Left lung (tissue), 14 donors: ENCODE measurements at places on chromosomes 11 and 22.

GRCh38 chr11:77141034-77141433, 13.0 kb downstream of the MYO7A start:
- DNase-seq, result peak; percentile 77

GRCh38 chr11:13850231-13851005, 112.1 kb upstream of the SPON1 start:
- DNase-seq, result no peak

GRCh38 chr11:93804879-93805278, 20.8 kb downstream of the MED17 start:
- DNase-seq, result no peak

DNA sequence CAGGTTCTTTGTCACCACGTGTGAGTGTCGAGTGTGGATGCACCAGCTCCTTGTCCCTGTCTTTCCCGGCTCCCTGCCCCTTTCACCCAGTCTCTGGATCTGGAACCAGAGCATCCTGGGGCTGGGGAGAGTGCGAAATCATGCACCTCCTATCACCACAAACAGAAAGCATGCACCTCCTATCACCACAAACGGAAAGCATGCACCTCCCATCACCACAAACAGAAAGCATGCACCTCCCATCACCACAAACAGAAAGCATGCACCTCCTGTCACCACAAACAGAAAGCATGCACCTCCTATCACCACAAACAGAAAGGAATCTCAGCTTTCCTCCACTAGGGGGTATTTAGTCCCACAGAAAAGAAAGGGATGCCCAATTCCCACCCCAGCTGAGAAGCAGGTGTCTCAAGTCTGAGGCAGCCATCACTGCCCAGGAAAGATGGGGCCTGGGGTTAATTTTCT, 5.9 kb upstream of the GLB1L3 start:
- no peak for DNase-seq

- no peak for DNase-seq
Measured at GRCh38 chr11:117691516-117691915, 105.5 kb downstream of the DSCAML1 start.

- DNase-seq, result no peak
Measured at GRCh38 chr11:107564877-107565218, 687 bp downstream of the ALKBH8 start.

DNA sequence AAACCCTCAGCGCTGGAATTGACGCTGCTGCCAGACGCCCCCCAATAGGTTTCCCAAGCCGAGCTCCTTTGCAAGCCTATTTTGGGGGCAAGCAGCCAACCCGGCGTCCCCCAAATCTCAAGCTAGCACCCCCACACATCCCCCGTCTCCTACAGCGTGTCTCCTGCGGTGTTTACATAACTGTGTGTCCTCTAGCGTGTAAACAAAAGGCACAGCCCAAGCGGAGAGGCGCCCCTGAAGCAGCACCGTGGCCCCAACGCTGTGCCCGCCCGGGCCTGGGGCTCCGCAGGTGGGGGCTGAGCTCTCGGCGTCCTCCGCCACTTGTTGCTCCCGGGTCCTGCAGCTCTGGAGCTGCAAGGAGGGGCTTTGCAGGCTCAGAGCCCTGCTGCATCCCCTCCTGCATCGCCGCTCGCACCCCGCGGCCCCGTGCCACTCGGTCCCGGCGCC, 1.6 kb downstream of the CADM1 start:
- no peak for DNase-seq

- peak; percentile 69 for DNase-seq
Measured at GRCh38 chr11:67503119-67504004, 1.8 kb downstream of the PITPNM1 start.

DNA sequence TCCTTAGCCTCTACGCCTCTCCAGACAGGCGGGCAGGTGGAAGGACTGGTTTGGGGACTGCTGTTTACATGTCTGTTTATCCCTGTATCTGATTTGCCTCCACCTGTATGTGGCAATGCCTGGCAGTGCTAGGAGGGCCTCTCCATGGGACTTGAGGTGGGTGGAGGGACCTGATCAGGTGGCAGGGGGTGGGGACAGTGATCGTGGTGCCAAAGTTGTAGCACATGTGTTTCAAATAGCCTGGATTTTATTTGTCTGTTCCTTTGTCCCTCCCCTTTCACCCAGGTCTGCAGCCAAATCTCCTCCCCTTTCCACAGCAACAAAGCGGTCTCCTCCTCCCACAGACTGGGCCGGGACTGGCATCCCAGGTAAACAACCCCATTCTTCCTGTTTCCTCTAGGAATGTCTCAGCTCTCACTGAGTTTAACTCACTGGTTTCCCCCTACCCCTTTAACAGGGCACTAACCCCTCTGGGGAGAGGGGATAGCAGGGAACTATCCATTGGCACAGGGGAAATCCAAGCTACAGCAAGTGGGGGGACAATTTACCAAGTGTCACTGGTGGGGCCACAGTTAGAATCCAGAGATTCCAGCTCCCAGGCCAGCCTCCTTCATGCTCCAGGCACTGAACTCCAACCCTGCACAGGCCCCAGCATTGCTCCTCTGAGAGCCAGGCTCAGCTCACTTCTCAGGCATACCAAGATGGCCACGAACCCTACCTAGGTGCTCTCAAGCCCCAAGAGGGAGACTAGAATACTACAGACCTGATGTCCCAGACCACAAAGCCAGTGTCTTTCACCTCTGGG, 22.9 kb upstream of the TLCD5 start:
- DNase-seq, result peak; percentile 87

DNA sequence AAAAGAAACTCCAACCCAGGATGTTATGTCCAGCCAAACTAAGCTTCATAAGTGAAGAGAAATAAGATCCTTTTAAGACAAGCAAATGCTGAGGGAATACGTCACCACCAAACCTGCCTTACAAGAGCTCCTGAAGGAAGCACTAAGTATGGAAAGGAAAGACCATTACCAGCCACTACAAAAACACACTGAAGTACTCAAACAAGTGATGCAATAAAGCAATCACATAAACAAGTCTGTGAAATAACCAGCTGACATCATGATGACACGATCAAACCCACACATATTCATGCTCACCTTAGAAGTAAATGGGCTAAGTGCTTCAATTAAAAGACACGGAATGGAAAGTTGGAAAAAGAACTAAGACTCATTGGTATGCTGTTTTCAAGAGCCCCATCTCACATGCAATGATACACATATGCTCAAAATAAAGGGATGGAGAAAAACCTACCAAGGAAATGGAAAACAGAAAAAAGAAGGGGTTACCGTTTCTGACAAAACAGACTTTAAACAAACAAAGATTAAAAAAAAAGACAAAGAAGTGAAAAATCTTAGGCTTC, 82.5 kb downstream of the GAB4 start:
- DNase-seq, result no peak

- DNase-seq, result no peak
Measured at GRCh38 chr22:20532256-20532993, 25.0 kb downstream of the MED15 start.

- DNase-seq, result no peak
Measured at GRCh38 chr22:17705951-17706900, 67.7 kb downstream of the BCL2L13 start.

DNA sequence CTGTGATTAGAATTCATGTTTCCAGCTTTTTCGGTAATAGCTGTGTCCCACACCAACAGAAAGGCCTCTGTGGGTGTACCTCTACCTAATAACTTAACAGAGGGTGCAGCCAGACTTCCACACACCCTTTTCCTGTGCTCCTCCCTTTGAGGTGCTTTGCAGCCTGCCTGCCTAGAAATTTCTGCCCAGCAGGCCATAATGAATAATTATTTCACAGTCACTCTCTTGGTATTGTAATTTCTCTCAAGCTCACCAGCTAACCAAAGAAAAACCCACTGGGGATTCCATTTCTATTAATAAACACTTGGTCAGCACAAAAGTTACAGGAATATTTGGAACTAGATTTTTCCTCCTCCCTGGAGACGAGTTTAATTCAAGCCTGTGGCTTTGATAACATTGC, 13.3 kb downstream of the WT1 start:
- no peak for DNase-seq

DNA sequence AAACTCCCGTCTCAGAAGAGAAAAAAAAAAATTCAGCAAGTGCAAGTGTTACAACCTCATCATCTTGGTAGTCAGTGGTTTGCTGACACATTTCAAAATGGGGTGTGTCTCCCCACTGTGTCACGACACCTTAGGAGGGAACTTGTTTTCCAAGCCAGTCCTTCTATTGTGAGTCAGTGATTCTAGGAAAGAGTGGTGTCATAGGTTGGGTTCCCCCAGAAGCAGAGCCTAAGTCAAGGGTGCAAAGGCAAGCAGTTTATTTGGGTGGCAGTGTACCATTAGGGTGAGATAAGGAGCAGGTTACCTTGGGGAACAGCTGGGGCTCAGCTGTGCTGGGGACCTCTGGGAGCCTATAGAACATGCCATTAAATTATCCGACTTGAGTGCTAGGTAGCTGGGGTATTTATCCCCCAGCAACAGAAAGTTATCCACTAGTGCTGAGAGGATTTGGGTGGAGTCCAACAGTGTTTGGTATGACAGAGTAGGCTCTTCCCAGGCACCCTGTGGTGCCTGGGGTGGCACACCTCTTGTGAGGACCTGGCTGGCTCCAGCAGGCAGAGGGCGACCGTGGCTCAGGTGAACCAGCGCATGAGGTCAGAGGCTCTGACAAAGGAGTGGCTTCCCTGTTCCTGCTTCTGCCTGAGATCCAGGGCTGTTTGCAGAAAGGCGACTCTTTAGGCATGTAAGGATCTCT, 41.7 kb downstream of the KIAA1671 start:
- no peak for DNase-seq

DNA sequence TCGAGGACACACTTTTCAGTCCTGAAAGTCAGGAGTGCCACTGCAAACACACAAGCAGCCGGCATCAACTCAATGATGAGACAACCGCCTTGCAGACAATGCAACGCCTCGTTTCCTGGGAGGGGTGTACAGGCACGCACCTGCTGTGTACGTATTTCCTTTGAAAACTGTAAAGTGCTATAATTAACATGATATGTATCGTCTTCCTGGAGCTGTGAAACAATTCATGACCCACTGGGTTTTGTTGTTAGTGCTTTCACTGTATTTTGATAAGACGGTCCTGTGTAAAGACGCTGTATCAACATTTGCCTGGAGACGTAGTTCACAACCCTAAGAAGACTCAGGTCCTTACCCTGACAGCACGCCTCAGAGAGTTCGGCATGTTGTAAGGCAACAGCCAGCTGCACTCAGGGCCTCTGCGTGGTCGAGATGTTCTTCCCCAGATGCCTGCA, 105.7 kb upstream of the ANO1 start:
- DNase-seq, result no peak

GRCh38 chr11:110491577-110492320, 62.0 kb downstream of the FDX1 start:
- no peak for DNase-seq

DNA sequence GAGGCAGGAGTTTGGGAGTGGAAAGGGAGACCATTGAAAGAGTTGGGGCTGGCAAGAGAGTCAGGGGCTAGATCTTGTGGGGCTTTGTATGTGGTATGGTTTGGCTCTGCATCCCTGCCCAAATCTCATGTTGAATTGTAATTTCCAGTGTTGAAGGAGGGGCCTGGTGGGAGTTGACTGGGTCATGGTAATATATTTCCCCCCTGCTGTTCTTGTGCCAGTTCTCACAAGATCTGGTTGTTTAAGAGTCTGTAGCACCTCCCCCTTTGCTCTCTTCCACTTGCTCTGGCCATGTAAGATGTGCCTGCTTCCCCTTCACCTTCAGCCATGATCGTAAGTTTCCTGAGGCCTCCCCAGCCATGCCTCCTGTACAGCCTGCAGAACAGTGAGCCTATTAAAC, 10.1 kb upstream of the RAB3IL1 start:
- no peak for DNase-seq

DNA sequence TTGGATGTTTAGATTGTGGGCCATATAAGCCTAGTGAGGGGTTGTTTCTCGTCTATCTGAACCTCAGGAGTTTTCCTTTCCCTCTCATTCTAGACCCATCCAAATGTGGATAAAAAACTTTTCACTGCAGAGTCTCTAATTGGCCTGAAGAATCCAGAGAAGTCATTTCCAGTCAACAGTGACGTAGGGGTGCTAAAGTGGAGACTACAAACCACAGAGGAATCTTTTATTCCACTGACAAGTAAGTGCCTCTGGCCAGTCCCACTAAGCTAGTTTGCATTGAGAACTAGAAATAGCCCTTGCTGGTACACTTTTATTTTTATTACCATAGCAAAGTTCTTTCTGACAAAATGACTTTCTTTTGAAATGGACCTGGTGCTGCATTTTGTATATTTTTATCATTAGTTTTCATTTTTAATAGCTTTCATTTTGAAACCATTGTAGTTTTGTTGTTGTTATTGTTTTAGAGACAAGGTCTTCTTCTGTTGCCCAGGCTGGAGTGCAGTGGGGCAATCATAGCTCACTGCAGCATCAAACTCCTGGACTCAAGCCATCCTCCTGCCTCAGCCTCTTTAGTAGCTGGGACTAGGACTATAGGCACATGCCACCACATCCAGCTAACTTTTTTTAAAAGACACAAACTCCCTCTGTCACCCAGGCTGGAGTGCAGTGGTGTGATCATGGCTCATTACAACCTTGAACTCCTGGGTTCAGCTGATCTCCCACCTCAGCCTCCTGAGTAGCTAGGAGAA, 14.6 kb upstream of the PHLDB1 start:
- DNase-seq, result no peak

GRCh38 chr11:74417379-74417804, 19.2 kb upstream of the PGM2L1 start:
- peak; percentile 75 for DNase-seq

DNA sequence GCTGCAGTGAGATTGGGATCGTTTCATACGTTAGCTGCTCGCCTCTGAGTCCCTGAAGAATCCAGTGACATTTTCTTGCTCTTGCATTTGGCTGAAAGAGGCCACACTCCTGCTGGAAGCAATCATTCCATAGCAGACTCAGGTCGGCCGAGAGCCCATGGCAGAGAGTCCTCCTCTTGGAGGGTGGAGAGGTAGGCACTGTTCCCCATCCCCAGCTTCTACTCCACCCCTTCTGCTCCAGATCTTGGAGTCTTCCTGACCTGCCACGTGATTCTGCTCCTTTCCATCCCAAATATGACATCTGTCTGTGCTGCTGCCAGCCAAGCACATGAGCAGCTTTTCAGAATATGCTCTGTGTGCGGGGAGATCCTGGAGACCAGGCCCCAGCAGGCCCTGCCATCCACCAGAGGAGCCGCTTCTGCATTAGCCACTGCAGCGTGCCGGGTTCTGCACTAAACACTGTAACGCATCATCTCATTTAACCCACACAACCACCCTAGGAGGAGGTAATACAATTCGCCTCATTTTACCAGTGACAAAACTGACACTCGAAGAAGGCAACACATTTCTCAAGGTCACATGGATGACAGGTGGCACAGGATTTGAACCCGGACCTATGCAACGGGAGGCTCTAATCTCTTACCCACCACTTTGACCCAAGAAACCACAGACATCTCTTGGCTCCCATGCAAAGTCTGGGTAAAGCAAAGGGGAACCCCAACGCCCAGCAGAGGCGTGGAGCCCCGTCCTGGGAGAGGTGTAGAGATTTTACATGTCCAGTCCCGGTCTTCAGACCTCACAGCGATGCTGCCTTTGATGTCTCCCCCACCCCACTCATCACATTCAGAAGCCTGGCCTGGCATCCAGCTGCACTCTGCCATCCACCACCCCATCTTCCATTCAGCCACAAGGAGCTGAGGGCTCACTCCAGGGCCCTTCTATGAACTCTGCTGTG, 78.8 kb downstream of the FEZ1 start:
- DNase-seq, result no peak
